ENCODE measurements at places on chromosomes 7 and 10.

- DNase-seq, result no peak
Measured at GRCh38 chr7:147510923-147511322, 1079.6 kb upstream of the C7orf33 start.

- no peak for DNase-seq
Measured at GRCh38 chr10:123038782-123039631, 30.2 kb downstream of the ACADSB start.

DNA sequence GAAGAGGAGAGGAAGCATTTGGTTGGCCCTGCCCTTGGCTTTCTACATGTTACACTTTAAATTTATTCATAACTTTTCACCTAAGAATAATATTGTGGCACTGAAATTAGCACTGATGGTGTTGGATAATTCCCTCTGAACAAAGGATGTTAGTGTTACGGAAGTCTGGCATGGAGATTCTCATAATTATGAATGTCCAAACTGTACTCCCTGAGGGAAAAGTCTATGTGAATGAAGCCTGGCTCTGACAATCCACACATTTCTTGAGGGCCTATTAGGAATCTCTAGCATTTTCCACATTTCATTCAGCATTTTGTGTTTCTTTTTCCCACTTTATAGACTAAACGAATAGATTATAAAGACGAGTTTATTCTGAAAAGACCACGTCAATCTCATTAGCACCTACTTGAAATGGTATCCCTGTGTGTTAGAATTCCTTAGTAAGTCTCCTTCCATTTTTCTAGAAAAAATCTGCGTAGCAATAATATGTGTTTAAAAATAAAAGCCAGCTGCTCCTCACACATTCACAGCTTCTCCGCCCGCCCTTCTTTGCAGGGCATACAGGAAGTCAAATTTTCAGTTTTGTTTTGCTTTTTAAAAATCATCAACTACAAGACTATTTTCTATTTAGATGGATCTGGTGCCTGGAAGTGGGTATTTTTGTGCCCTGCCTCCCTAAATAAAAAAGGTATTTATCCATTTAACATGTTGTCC is 131.8 kb upstream of the PALS2 start:
- no peak for DNase-seq

DNA sequence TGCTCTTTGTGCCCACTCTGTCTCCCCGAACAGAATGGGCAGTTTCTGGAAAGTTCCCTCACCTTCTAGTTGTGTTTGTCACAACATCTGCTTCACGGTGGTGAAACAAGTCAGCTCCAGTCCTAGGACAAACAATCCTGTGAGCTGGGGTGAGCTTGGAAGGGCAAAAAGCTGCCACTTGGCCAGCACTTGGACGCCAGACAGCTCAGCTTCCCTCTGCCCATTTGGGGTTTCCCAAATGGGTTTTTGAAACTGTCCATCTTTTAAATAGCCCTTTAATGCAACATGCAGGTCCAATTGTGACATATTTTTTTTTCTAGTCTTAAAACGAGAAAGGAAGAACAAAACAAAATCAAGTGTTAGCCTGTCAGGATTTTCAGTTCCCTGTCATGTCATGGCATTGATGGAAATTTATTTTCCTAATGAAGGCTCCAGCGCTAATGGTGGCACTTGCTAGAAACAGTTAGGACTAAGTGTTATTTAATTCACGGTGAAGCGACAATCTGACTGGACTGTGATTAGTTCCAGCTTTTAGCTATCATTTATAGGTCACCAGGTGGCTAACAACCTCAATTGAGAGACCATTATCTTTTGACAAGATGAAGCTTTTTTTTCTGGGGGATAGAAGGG is 181.7 kb downstream of the MYOF start:
- DNase-seq, result no peak

DNA sequence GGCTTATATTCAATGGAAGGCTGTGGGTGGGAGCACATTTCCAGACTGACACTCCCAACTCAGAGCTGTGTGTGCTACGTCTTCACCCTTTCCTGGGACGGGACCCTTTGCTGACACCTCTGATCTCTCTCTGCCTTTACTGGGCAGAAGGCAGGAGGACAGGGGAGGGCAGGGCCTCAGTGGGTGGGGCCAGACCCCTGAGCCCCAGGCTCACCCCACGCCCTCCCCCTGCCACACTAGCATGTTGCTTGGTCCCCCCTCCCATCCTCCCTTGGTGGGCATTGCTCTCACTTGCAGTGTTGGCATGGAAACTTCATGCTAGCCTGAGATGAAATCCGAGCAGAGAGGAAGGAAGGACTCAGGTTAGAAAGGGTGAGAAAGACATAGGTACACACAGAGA is 18.4 kb downstream of the TMEM273 start:
- DNase-seq, result no peak

GRCh38 chr10:12473491-12473890 is 124.1 kb downstream of the CAMK1D start:
- DNase-seq, result no peak

- DNase-seq, result no peak
Measured at GRCh38 chr7:157556642-157556944, 219.8 kb downstream of the DNAJB6 start.

- DNase-seq, result no peak
Measured at GRCh38 chr10:5528989-5529701, 4.4 kb downstream of the CALML3 start.

GRCh38 chr10:29923416-29923965 is 135.9 kb downstream of the JCAD start:
- DNase-seq, result no peak

DNA sequence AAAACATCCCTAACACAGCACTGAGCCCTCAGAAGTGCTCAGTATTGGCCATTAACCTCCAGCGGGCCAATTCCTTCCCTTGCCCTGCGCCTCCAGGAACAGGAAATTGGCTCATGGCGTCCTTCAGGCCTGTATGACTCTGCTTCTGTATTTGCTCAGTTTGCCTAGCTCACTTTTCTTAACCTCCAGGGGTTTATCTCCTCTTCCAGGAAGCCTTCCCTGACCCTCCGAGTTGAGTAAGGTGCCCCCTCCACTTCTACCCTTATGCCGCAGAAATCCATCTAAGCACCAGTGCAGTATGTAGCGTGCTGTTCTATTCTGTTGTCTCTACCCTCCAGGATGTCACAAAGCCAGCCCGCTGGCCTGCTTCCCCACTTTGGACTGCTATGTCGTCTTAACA is 1.1 kb upstream of the SFXN4 start:
- no peak for DNase-seq

- DNase-seq, result no peak
Measured at GRCh38 chr10:88474884-88475844, 108.0 kb downstream of the RNLS start.

DNA sequence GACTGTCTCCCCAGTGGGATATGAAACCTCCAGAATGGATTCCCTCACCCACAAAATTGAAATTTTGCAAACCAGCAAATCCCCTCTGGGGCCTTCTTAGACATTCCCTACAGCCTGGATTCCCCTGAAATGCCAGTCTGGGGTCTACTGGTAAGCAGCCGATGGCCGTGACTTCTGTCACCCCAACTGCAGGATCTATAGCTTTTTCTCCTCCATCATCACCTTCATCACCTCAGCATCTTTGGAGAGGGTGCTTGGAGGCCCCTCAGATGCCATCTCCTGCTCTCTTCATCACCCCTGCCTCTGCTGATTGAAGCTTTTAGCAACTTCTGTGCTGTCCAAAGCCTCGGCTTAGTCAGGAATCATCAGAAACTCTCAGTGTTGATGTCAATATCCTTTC is 2.6 kb upstream of the KCNMA1 start:
- DNase-seq, result no peak

GRCh38 chr7:127879436-127879835 is 151.8 kb downstream of the LRRC4 start:
- DNase-seq, result no peak

DNA sequence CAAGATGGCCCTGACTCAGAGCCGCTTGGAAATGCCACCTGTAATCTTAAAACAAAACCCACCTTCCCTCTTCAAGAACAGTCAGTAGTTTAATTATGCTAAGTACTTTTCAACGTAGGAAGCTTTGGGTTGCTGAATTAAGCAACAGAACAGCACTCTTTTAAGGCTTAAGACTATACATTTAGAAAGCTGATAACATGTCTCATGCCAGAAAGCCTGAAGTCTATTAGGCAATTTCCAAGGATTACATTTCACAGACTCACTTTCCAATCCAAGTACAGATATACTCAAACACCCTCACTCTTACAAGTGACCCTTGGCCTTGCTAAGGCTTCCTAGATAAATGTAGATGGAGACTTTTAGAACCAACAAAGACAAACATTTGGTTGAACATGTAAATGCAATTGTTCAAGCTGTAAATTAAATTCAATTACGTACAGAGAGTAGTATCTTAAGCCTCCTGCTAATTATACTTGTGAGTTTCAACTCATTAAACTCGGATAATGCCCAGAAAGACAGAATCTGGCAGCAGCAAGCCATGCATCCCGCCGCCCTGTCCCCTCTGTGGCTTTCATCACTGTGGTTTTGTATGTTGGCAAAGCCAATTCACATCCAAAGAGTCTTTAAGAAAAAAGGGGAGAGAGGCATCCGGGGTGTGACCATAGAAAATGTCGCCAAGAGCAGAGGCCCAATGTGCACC is 283.1 kb upstream of the NRP1 start:
- no peak for DNase-seq

GRCh38 chr7:107838816-107839565 is 36.0 kb upstream of the SLC26A3 start:
- DNase-seq, result no peak

DNA sequence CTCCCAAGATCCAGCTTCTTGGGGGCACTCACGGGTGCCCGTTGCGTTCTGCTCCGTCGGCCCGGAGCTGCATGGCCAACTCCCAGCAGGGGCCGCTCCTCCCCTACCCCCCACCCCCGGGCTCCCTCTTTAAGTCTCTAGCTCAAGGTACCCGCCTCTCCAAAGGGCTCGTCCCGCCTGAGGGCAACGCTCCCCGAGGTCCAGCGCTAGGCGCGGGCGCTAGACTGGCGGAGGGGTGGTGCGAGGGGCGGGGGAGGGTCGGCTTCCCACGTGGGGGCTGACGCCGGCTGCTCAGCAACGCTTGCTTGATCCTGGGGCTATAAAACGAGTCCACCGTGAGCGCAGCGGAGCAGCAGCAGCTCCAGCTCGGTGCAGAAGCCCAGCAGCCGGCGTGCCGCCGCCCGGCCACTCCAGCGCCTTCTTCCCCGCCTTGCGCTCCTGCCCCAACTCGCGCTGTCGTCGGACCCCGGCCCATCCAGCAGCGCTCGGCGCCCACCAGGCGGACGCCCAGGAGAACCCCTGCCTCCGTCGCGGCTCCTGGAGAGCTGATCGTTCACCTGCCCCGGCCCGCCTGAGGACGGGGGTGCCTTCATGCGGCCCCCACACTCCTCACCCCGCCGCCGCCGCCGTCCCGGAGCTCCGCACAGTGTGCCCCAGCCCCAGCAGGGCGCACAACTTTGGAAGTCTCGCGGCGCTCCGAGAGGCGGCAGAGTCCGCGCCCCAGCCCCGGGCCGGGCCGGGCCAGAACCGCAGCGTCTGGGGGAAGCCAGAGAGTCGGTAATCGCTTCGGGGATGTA is at the start of gene ADRA2A:
ADRA2A (plus strand) TSS at position 348 of the 797 bp plus-strand sequence. CDS start 968 bp downstream, outside the sequence.
- peak; percentile 37 for DNase-seq

- DNase-seq, result no peak
Measured at GRCh38 chr10:7958442-7958841, 96.0 kb upstream of the GATA3 start.

- DNase-seq, result no peak
Measured at GRCh38 chr10:2244471-2244870, 507.1 kb upstream of the ADARB2 start.

Data from stimulated activated CD8-positive, alpha-beta memory T cell treated with anti-CD3 and anti-CD28 coated beads, Interleukin-4, amount 100 ng/mL, for 48 hours (primary cell).